ENCODE measurements at places on chromosomes 2 and 18. TPM values are rescaled to one million over a fixed set of nuclear protein-coding genes. Genes with fewer than 3 reads are reported as not detected.
A peak's percentile ranks its signal among the peaks of the same experiment; 100 is the strongest.

- no peak for DNase-seq
These were observed 160.1 kb upstream of the LRP1B start for GRCh38 chr2:142290931-142291330.

DNA sequence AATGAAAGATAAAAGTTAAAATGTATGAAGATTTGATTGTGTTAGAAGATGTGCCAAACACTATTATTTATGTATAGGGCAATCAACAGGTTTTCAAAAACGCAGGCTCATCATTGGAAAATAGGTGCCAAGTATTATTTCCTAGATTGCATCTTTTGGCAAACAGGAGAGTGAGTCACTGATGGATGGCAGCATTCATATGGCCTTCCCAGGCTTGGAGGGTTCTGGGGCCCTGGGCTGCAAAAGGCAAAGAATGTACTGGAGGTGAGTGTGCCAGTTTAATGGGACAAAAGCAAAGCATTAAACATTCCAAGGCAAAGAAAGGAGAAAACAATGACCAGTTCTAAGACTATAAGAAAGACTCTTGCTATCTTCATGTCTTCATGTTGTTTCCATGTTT is 379.4 kb downstream of the RIT2 start:
- no peak for DNase-seq

GRCh38 chr2:60868589-60869273 is 12.6 kb upstream of the REL start:
- DNase-seq: no peak

DNA sequence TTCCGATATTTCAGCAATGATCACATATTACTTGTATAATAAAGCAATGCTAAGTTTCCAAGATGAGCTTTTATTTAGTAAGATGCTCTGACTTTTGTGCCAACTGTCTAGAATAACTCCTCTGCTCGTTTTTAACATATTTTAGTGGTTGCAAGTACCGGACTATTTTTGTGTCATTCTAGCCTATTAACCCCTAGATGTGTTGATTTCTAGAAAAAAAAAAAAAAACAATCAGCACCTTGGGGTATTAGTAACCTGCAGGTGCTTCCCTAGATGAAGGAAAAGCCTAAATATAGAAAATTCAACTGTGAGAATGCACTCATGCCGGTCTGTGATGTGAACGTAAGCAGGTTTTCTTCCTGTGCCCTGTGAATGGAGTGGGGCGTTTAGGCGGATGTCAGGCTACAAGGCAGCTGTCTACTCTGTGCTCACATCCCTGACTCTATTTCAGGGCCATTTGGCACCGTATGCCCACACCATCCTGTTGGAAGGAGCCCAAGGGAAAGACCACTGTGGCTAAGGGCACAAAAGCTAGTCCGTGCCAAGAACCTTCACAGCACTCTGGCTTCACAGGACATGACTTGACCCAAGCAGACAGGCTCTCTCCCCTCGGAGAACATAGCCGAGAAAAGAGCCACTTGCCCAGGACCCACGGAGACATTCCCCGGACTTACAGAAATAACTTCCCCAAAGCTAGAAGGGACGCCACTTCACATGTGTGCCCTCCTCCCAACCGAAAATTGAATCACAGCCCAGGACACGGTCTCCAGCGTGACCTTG is 60.9 kb upstream of the AGAP1 start:
- DNase-seq: peak; percentile 20

DNA sequence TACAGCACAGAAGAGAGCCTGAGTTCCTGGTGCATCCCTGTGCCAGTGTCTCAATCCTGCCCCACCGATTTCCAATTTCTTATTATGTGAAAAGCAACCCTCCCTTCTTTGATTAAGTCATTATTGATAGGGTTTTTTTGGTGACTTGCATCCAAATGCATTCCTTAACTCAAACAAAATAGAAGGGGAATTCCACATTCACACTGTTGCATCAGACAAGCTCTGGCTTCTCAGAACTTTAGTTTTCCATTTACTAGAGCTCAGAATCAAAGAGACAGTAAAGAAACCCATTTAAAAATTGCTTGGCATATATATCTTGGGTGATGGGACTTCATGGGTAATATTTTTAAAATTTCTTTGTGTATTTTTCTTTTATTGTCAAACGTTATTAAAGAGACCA is 13.8 kb upstream of the TMEM200C start:
- no peak for DNase-seq

GRCh38 chr2:238703436-238703835 is 144.4 kb upstream of the TWIST2 start:
- DNase-seq: no peak

GRCh38 chr2:128568106-128568505 is 249.4 kb upstream of the HS6ST1 start:
- DNase-seq: no peak

DNA sequence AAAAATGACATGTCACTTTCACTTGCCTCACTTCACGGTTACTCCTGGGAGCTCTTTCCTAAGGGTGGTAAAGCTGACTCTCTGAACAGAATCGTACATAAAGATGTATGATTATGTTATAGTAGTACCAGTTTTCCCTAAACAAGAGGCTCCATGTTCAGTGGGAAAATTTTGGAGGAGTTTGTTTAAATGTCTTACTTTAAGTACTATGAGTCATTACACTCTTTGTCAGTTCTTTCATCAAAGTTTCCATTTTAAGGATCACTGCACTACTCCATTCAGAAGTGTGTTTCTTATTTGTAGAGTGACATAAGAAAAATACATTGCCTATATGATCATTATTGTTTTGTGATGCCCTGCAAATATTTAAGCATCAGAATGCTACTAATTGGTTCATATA is 121.1 kb upstream of the FIGN start:
- no peak for DNase-seq

DNA sequence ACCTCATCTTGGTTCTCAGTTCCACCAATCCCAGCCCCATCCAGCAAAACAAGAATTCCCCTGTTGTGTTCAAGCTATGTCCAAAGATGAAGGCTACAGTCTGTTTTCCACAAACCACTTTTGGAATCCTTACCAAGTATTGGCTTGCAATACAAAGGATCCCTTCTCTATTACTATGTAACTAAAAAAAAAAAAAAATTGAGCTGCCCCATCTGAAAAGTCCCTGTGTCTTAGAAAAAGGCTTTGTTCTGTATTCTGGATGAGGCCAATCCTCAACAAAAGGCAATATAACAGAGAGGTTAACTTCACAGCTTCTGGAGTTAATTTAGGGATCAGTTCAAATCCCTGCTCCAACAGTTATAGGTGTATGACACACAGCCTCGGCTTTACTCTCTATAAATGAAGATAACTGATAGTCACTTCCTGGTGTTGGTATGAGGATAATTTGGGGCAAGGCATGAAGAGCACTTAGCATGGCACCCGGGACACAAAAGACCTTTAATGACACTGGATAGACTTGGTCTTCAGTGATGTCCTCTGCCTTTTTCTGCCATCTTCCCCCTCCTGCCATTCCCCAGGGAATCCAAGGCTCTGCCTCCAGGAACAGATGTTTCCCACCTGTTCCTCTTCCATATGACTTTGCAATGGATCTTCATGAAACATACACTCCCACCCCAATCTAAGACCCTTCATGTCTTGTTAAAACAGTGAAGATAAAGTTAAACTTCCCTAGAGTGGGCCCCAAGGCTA is 61.2 kb upstream of the ATL2 start:
- DNase-seq: no peak

- no peak for DNase-seq
These were observed 16.2 kb downstream of the EPB41L3 start for GRCh38 chr18:5527603-5528002.

- DNase-seq: no peak
These were observed 11.7 kb downstream of the COLEC11 start for GRCh38 chr2:3606370-3607201.

Gene ERICH2
- 0.74 TPM for polyA plus RNA-seq

Gene EPB41L3
- polyA plus RNA-seq: 109 TPM

Gene ACTR2
- 141 TPM for polyA plus RNA-seq

Gene SOWAHC
- polyA plus RNA-seq: not detected

Gene CDH20
- polyA plus RNA-seq: not detected

Gene KCNG2
- 0.43 TPM for polyA plus RNA-seq

Gene TFPI
- 49.6 TPM for polyA plus RNA-seq

Gene SLC5A7
- polyA plus RNA-seq: 0.11 TPM

Gene RBM45
- 11.8 TPM for polyA plus RNA-seq

Gene BCL2
- polyA plus RNA-seq: 15.3 TPM

Gene SLC16A14
- polyA plus RNA-seq: 3.1 TPM

Gene CPLX4
- not detected for polyA plus RNA-seq
